Suprapubic skin (tissue), 4 donors: ENCODE measurements at places on chromosomes 5 and 9. TPM values are rescaled to one million over a fixed set of nuclear protein-coding genes. Genes with fewer than 3 reads are reported as not detected.

DNA sequence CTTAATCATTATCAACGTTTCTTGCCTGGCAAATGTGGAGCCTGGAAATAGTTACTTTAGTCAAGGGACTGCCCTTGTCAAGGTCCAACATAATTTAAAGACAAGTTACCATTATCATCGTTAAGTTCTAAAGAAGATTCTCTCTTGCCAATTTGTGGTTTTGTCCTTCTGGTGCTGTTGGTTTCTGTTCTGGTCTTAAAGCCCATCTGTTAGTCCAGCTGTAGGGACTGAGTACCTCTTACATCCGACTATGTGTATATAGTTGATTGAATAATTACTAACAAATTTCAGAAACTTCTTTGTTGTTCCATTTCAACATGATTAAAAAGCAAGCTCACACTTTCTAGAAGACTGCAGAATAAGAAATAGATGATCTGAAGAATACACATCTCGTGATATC lies 1854.9 kb downstream of the MAT2B start:
- no peaks in the 10 kb centered on the region for H3K27me3 ChIP-seq
- H3K36me3 ChIP-seq: no peaks in the 10 kb centered on the region
- DNase-seq: no peak

- H3K27ac ChIP-seq: no peak overlapping the region
- H3K36me3 ChIP-seq: no peaks in the 10 kb centered on the region
- no peaks in the 10 kb centered on the region for H3K27me3 ChIP-seq
- H3K4me3 ChIP-seq: no peak overlapping the region
- no peak for DNase-seq
Observed at GRCh38 chr9:26677965-26678706, 214.5 kb downstream of the CAAP1 start.

DNA sequence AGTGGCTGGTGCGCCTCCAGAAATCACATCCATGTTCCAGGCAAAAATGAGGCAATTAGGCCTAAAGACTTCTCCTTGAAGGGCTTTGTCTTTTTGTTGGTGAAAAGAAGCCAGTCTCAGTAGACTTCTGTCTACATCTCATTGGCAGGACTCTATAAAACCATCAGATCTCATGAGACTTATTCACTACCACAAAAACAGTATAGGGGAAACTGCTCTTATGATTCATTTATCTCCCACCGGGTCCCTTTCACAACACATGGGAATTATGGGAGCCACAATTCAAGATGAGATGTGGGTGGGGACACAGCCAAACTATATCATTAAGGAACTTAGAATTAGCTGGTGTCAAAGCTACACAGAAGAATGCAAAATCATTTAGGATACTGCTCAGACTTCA lies 77.7 kb upstream of the SNX2 start:
- H3K4me1 ChIP-seq: no peaks in the 10 kb centered on the region
- H3K4me3 ChIP-seq: no peak overlapping the region
- H3K36me3 ChIP-seq: no peaks in the 10 kb centered on the region
- no peak overlapping the region for H3K27ac ChIP-seq
- H3K27me3 ChIP-seq: no peaks in the 10 kb centered on the region

Gene LECT2
- total RNA-seq: not detected

DNA sequence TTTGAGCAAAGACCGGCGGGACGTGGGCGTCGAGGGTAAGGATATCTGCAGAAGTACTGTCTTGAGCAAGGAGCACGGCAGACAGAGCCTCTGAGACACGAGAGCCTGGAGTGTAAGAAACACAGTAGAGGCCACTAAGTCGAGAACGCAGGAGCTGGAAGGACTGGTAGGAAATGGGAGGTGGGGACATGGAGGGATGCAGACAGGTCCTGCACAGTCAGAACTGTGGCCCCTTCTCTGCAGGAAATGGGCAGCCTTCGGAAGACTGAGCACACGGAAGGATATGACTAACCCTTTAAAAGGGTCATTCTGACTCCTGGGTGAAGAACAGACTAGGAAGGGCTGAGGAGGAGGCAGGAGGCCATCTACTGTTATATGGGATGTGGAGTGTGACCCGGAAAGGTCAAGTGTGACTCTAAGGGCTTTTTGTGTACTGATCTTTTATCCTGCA lies 1.4 kb upstream of the CAMSAP1 start:
- peaks cover 30% of the 10 kb centered on the region for H3K36me3 ChIP-seq
- no peak overlapping the region for H3K27ac ChIP-seq
- DNase-seq: no peak
- H3K4me1 ChIP-seq: peaks cover 46% of the 10 kb centered on the region

- no peak overlapping the region for H3K4me3 ChIP-seq
- peaks cover 3% of the 10 kb centered on the region for H3K27me3 ChIP-seq
- H3K36me3 ChIP-seq: no peaks in the 10 kb centered on the region
- H3K4me1 ChIP-seq: no peaks in the 10 kb centered on the region
- no peak for DNase-seq
Observed at GRCh38 chr9:114516913-114517312, 11.6 kb upstream of the WHRN start.

Gene NUTM2F
- not detected for total RNA-seq

Gene SET
- total RNA-seq: 162 TPM

Gene KIF2A
- total RNA-seq: 23.3 TPM

Gene WWC1
- 28.3 TPM for total RNA-seq

GRCh38 chr9:117523531-117524153 lies 108.8 kb upstream of the ASTN2 start:
- H3K27me3 ChIP-seq: no peaks in the 10 kb centered on the region
- no peak for DNase-seq
- no peak overlapping the region for H3K4me3 ChIP-seq
- H3K27ac ChIP-seq: no peak overlapping the region

Gene OR1L8
- not detected for total RNA-seq

Gene SLC6A3
- total RNA-seq: 0.16 TPM

- DNase-seq: no peak
- no peaks in the 10 kb centered on the region for H3K27me3 ChIP-seq
- H3K27ac ChIP-seq: no peak overlapping the region
Observed at GRCh38 chr5:165349735-165350134, 1844.3 kb downstream of the MAT2B start.

DNA sequence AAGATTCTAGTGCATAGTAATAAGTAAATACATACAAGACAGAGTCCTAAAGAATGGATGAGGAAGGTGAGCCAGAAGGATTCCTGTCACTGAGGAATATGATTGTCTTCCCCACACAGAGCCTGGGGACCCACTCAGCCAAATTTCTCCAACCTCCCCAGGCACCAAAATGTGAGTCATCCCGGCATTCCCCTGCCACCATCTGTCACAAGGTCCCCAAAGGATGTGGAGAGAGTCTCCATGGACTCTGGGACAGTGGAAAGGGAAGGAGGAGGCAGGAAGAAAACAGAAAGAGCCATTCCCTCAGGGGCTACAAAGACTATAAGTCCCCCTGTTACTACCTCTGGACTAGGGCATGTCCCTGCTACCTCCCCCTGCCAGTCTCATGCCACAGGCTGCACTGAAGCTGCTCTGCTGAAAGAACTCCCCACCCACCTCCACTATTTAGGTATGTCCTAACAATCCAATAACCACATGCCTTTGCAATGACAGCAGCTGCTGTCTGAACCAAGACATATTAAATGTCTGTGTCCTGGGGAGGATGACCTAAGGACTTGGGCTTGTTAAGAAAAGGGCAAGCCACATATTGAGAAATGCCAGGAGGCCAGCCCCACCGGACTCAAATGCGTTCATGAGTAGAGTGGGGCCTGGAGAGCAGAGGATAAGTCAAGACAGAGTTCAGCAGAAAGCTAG lies 10.7 kb upstream of the OR5C1 start:
- H3K4me1 ChIP-seq: no peaks in the 10 kb centered on the region
- H3K27me3 ChIP-seq: no peaks in the 10 kb centered on the region
- no peaks in the 10 kb centered on the region for H3K36me3 ChIP-seq
- no peak overlapping the region for H3K27ac ChIP-seq

DNA sequence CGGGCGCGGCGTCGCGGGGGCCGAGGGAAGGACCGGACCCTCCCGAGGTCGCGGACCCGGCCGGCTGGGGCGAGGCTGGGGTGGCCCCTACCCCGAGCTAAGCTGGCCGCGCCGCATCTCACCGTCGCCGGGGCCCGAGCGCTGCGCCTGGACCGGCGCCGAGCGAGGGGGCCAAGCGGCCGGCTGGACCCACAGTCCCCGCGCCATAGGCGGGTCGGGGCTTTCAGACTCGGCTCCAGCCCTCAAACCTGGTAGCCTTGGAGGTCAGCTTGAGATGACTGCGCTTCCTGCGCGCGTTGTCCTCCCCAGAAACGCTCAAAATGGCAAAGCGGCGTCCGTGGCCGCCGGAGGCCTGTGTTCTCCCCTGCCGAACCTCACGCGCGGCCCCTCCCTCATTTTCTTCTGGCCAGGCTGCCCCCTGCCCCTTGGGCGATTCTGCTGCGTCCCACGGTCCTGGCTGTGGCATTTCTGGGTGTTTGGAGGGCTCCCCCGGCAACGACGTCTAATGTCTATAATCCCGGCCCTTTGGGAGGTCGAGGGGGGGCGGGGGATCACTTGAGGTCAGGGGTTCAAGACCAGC lies 8.7 kb upstream of the GRIN1 start:
- no peak for DNase-seq
- H3K4me3 ChIP-seq: peak overlapping the region; percentile 76
- peaks cover 37% of the 10 kb centered on the region for H3K4me1 ChIP-seq
- H3K27me3 ChIP-seq: peaks cover 20% of the 10 kb centered on the region
- peak overlapping the region; percentile 64 for H3K27ac ChIP-seq

Gene GHR
- 20.9 TPM for total RNA-seq

GRCh38 chr9:77883846-77884771 lies 147.5 kb downstream of the GNAQ start:
- H3K27me3 ChIP-seq: no peaks in the 10 kb centered on the region
- no peaks in the 10 kb centered on the region for H3K36me3 ChIP-seq
- no peak overlapping the region for H3K27ac ChIP-seq
- no peak for DNase-seq
- H3K4me1 ChIP-seq: peaks cover 22% of the 10 kb centered on the region

- H3K36me3 ChIP-seq: no peaks in the 10 kb centered on the region
- no peaks in the 10 kb centered on the region for H3K27me3 ChIP-seq
- H3K4me3 ChIP-seq: no peak overlapping the region
Observed at GRCh38 chr9:4508907-4509589, 18.8 kb downstream of the SLC1A1 start.

Gene ROPN1L
- 0.81 TPM for total RNA-seq

GRCh38 chr5:159951834-159952233 lies 35.6 kb downstream of the ADRA1B start:
- DNase-seq: no peak
- no peaks in the 10 kb centered on the region for H3K4me1 ChIP-seq
- peaks cover 5% of the 10 kb centered on the region for H3K27me3 ChIP-seq
- H3K27ac ChIP-seq: no peak overlapping the region

- peak overlapping the region; percentile 8 for H3K27ac ChIP-seq
- DNase-seq: peak; percentile 82
- no peaks in the 10 kb centered on the region for H3K36me3 ChIP-seq
- no peak overlapping the region for H3K4me3 ChIP-seq
- H3K4me1 ChIP-seq: peaks cover 41% of the 10 kb centered on the region
Observed at GRCh38 chr5:150599917-150600511, 40.4 kb upstream of the SYNPO start.

DNA sequence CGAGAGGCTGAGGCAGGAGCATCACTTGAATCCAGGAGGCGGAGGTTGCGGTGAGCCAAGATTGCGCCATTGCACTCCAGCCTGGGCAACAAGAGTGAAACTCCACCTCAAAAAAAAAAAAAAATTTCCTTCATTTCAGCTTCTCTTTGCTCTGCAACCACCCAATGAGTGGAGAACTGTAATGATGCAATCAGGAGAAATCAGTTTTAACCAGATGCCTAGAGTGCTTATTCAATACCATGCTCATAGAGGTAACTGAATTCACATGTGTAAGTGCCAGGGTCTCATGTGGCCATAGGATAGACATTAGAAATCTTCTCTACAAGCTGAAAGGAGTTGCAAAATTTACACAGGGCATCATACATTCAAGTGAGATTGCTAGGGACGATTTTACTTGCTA lies 70.6 kb downstream of the HMHB1 start:
- H3K27me3 ChIP-seq: no peaks in the 10 kb centered on the region
- no peak overlapping the region for H3K27ac ChIP-seq
- H3K4me1 ChIP-seq: peaks cover 8% of the 10 kb centered on the region
- no peaks in the 10 kb centered on the region for H3K36me3 ChIP-seq

DNA sequence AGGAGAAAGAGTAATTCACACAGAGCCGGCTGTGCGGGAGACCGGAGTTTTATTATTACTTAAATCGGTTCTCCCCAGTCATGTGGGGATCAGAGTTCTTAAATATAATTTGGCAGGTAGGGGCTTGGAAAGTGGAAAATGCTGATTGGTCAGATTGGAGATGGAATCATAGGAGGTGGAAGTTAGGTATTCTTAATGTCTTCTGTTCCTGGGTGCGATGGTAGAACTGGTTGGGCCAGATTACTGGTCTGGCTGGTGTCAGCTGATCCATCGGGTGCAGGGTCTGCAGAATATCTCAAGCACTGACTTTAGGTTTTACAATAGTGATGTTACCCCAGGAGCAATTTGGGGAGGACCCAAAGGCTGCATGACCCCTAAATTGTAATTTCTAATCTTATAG lies 4.6 kb upstream of the CERCAM start:
- H3K4me1 ChIP-seq: peaks cover 21% of the 10 kb centered on the region
- H3K36me3 ChIP-seq: no peaks in the 10 kb centered on the region

Gene FBN2
- total RNA-seq: 0.98 TPM

Gene FOXI1
- total RNA-seq: 3.6 TPM

Gene TERT
- not detected for total RNA-seq

- H3K36me3 ChIP-seq: no peaks in the 10 kb centered on the region
- no peak overlapping the region for H3K27ac ChIP-seq
- no peaks in the 10 kb centered on the region for H3K27me3 ChIP-seq
- no peaks in the 10 kb centered on the region for H3K4me1 ChIP-seq
- no peak for DNase-seq
Observed at GRCh38 chr5:118857700-118858099, 130.6 kb downstream of the DTWD2 start.

DNA sequence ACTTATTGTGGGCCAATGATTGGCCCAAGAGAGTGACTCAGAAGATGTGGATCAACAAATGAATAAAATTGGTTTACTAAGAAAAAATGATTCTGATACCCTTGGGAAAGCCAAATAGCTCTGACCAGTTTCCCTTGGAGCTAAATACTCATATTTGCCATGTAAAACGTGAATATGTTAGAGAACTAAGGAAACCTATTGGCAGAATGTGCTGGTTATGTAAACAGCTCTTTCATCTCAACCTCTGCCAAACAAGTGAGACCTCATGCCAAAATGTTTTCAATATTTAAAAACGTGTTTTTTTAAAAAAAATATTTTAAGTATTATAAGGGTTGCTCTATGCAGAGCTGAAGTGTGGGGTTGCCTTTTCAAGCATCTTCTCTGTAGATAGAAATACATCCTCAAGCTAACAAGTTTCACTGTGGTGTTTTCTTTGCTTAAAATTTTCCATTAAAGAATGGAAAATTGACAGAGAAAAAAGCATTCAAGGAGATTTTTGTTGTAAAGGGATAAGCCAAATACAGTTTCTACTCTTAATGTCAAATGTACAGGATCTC lies 186.9 kb upstream of the TUT7 start:
- no peak for DNase-seq
- no peaks in the 10 kb centered on the region for H3K36me3 ChIP-seq
- H3K27me3 ChIP-seq: no peaks in the 10 kb centered on the region
- H3K4me1 ChIP-seq: no peaks in the 10 kb centered on the region
- no peak overlapping the region for H3K27ac ChIP-seq
